ENCODE measurements at places on chromosomes 13 and 19.

DNA sequence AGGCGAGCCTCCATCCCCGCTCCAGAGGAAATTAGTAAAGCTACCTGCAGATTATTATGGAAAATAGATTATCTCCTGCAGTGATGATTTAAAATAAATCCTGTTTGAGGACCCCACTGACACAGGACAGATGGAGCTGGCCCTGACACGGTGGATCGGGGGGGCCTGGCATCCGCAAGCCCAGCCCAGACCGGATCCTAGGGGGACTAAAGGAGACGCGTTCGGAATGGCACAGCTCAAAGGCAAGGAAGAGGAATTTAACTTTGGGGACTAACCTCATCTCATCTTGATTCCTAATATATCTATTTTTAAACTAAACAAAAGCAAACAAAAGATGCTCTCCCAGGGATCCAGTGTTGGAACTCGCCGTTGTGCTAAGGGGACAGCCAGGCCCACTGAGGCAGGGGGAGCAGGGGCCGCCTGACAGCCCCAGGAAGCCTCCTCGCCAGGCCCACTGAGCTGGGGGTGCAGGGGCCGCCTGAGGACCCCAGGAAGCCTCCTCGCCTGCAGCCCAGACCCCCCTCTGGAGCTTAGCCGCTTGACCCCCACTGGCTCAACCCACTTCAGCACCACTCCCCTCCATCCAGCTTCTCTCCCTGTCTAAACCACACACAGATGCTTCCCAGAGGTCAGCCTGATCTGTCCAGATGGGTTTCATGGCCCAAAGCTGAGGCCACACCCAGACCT, 78.6 kb downstream of the SPACA7 start:
- DNase-seq: no peak

DNA sequence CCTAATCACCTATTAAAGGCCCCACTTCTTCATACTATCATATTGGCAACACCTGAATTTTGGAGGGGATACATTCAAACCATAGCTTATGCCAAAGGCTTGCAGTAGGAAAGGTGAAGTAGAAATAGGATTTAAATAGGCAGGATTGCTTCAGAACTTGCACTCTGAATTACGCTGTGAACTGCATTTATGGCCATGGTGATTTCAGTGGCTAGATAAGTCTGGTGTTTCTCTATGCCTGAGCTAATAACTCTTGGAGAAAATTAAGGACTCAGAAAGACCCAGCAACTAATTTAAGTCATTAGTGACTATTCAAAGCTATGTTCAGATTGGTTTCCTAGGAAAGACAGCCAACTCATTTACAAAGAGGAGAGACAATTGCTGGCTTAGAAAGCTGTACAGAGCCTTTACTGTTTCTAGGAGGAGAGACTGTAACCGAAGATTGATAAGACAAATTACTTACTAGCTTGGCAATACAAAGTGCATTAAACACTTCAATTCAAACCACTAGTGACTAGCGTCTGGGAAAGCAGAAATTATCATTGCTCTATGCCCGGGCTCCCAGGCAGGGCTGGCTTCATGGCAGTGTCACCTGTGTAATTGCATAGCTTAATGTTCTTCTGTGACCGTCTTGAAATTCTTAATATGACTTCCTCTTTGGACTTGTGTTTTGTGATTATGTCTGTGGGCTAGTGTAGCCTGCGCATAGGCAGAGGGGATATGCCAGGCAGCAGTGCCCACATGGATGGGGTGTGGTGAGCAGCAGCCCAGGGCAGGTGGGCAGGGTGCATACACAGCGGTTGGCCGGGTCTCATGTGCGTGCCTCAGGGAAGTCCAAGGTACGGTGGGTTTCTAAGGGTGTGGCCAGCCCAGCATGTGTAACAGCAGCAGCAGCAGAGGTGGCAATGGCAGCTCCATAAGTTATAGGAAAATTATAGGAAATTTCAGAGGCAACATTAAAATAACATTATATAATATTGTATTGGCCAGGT, 60.1 kb downstream of the KL start:
- no peak for DNase-seq

- no peak for DNase-seq
Observed at GRCh38 chr19:48955308-48955958, 758 bp downstream of the BAX start.

DNA sequence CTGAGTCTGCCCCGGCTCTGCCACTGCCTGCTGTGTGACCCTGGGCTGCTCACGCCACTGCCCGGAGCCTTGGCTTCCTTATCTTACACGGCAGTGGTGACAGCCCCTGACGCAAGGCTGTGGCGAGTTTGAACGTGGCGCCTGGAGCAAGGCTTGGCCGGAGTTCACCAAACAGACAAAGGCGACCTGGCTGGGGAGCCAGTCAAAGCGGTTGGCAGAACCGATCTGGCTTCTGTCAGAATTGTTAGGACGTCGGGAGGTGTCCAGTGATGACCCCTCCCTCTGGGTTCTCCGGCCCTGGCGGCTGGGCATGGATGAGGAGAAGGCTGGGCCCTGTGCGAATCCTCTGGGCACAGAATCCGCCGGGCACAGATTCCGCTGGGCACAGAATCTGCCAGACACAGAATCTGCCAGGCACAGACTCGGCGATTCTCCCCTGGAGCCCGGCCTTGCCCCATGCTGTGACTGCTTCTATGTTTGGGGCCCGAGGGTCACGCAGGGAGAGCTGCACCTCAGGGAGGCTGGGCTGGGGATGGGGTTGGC, 11.7 kb upstream of the TMEM255B start:
- no peak for DNase-seq

- no peak for DNase-seq
Observed at GRCh38 chr19:6260912-6261650, 18.7 kb downstream of the MLLT1 start.

GRCh38 chr19:17739121-17739875, 12.0 kb upstream of the FCHO1 start:
- no peak for DNase-seq

- DNase-seq: no peak
Observed at GRCh38 chr19:30065680-30066606, 123.9 kb downstream of the URI1 start.

DNA sequence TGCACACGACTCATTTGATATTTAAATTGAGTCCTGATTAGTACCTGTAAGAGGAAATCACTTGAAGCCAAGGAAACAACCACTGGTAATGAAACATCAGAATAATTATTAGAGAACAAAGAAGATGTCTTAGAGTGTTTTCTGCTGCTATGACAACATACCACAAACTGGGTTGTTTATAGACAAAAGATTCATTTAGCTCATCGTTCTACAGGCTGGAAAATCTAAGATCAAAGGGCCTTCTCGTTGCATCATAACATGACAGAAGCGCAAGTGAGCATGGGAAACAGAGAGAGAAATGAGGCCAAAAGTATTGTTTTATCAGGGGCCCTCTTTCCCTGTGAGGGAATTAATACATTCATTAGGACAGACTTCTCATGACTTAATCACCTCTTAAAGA, 1024.0 kb upstream of the PCDH9 start:
- no peak for DNase-seq

DNA sequence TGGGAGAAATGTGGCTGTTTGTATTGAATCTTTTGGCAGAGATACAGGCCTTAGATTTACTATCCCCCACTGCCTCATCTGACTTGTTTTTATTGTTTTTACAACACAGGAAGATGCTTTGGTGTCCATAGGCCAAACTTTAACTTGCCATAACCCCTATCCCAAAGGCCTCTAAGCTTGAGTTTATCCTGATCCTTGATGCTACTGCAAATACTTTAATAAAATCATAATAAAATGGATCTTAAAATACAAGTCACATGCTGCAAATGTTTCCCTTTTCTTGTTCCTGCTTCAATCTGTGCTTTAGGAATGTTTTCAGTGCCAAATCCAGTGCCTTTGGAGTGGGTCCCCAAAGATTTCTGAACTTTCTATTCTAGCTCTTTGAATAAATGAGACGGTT, 770.6 kb downstream of the DACH1 start:
- DNase-seq: no peak

- DNase-seq: no peak
Observed at GRCh38 chr13:96431044-96431581, 341.2 kb downstream of the HS6ST3 start.

Measured in Panc1 (cell line).